Activated T-cell treated with anti-CD3 and anti-CD28 coated beads, Interleukin-2, amount 50 U/mL, for 72 hours (primary cell): ENCODE measurements at places on chromosomes 4 and X.

DNA sequence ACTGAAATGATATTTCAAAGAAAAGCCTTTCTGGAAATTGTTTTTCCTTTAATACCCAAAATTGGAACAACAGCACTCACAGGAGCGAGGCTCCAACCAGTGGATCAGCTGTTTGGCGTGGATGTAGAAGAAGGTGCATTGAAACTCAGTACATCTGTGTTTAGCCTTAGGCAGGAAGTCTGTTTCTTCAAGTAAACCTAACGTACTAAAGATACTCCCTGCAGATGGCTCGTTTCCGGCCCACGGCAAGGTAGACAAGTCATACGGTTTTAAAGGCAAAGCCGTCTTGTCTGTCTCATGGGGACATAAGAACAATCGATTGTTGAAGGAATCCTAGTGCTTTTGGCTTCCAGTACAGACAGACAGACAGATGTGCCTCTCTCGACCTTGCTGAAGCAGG lies 50.0 kb upstream of the CLCN4 start:
- H3K36me3 ChIP-seq = peaks cover 3% of the 10 kb centered on the region
- H3K4me1 ChIP-seq = peaks cover 55% of the 10 kb centered on the region
- H3K4me3 ChIP-seq = peak overlapping the region; percentile 74
- peaks cover 7% of the 10 kb centered on the region for H3K27me3 ChIP-seq
- peak; percentile 57 for DNase-seq
- peak overlapping the region; percentile 86 for H3K27ac ChIP-seq

DNA sequence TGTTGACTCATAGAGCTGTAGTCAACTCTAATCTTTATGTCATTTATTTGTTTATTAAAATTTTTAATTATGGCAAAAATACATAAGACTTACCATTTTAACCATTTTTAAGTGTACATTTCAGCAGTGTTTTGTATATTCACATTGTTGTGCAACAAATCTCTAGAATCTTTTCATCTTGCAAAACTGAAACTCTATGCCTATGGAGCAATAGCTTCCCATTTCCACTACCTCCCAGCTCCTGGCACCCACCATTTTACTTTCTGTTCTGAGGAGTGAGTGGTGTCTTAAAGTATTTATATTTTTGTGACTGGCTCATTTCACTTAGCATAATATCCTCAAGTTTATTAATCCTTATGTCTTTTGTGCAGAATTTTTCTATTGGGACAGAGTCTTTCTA lies 181.0 kb downstream of the GPAT3 start:
- H3K4me3 ChIP-seq = no peak overlapping the region
- no peaks in the 10 kb centered on the region for H3K4me1 ChIP-seq
- H3K27me3 ChIP-seq = no peaks in the 10 kb centered on the region
- H3K36me3 ChIP-seq = no peaks in the 10 kb centered on the region

DNA sequence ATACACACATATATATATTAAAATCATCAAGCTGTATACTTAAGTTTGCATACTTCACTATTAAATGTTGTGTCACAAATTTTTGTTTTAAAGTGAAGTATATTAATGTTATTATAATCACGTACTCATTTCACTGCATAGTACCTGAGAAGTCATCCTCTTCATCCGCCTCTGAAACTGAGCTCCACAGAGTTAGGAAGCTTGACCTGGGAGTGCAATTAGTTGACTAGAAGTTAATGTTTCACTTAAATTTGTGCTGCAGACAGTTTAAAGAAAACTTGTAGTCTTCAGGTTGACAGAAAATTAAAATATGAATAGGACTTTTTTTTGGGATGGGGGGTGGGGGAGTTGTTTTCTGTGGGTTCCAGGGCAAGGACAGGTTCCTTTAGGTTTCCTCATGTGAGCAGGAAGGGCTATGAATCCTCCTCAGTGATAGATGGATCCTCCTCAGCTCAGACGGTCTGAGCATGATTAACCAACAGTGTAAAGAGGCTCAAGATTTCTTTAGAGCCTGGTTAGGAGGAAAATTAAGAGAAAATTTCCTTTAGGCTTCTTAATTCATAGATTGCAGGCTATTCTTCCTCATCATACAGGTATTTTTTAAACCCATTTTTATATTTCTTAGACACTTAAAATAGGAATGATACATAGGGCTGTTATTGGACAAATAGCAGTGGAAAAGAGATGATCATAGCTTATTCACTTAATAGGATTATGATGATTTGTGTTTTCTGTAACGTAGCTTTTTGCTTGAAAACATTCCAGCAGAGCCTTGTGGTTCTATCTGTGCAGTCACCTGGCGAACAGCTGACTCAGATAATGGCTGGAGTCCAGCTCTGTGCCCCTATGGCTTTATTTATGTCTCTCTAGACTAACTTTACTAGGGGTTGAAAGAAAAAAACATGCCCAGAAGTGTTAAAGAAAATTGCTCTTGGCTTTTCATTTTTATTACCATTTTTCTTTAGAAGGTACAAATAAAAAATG lies 102.7 kb downstream of the SLC4A4 start:
- H3K36me3 ChIP-seq = no peaks in the 10 kb centered on the region
- no peak for DNase-seq
- H3K27me3 ChIP-seq = no peaks in the 10 kb centered on the region
- no peak overlapping the region for H3K4me3 ChIP-seq
- H3K27ac ChIP-seq = no peak overlapping the region
- no peaks in the 10 kb centered on the region for H3K4me1 ChIP-seq

GRCh38 chr4:57866468-57867171 lies 756.4 kb upstream of the IGFBP7 start:
- H3K36me3 ChIP-seq = no peaks in the 10 kb centered on the region
- no peak for DNase-seq
- H3K27ac ChIP-seq = no peak overlapping the region
- H3K4me1 ChIP-seq = no peaks in the 10 kb centered on the region
- no peak overlapping the region for H3K4me3 ChIP-seq

- H3K27me3 ChIP-seq = peaks cover 39% of the 10 kb centered on the region
- peak overlapping the region; percentile 93 for H3K4me3 ChIP-seq
- H3K36me3 ChIP-seq = peaks cover 12% of the 10 kb centered on the region
- no peak for DNase-seq
These were observed 25.9 kb downstream of the HOPX start for GRCh38 chr4:56655209-56655626.

DNA sequence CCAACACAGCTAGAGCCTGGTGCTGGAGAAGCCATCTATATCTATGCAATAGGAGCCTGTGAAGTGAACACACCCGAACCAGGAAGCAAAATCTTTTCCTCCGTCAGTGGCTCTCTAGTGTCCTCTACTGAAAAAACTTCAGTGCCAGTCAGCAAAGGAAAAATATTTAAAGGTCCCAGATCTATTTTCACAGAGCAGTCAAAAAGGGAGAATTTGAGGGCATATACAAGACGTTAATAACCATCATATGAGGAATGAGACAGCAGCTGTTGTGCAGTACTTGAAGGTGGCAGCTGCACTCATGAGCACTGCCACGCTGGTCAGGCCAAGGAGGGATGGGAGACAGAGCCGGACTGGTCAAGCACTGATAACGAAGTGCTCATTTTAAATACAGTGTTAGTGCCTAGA lies 14.4 kb downstream of the MCUB start:
- H3K27ac ChIP-seq = peak overlapping the region; percentile 25
- peaks cover 72% of the 10 kb centered on the region for H3K4me1 ChIP-seq
- H3K4me3 ChIP-seq = peak overlapping the region; percentile 50
- no peaks in the 10 kb centered on the region for H3K27me3 ChIP-seq
- peaks cover 6% of the 10 kb centered on the region for H3K36me3 ChIP-seq
